ENCODE measurements at places on chromosomes 7 and 10.

GRCh38 chr10:97852840-97853405 is 3.3 kb downstream of the GOLGA7B start:
- DNase-seq = no peak

DNA sequence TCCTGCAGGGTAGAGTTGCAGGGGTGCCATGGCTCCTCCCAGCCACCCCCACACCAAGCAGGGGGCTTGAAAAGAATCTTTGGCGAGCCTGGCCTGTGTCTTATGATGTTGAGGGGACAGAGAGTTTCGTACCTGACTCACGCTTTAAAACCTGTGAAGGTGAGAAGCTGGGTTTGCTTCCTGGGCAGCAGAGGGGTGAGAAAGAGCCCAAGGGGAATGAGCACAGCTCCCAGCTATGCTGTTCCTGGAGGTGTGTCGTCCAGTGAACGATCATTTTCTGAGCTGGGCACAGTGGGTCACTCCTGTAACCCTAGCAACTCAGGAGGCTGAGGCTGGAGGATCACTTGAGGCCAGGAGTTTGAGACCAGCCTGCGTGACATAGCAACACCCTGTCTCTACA is 13.5 kb upstream of the ADRB1 start:
- no peak for DNase-seq

- DNase-seq = no peak
These were observed 236.9 kb downstream of the REEP3 start for GRCh38 chr10:63758080-63758479.

DNA sequence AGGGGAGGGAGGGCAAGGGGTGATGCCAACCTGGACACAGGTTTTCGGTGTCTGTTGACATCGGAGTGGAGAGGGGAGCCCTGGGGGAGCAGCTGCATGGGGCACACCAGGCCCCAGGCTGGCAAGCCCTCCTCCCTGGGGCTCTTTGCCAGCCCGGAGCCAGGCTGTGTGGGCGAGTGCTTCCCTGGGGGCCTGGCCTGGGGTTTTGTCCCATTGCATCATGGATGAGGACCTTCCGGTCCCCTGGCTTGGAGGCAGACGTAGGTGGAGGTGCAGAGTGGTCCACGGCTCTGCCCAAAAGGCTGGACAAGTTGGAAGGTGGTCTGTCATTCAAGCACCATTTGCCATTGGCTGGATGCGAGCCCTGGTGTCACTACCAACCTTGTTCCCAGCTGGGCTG is 34.8 kb downstream of the ZMIZ1 start:
- DNase-seq = no peak

GRCh38 chr7:51162724-51163329 is 153.8 kb downstream of the COBL start:
- peak; percentile 54 for DNase-seq

DNA sequence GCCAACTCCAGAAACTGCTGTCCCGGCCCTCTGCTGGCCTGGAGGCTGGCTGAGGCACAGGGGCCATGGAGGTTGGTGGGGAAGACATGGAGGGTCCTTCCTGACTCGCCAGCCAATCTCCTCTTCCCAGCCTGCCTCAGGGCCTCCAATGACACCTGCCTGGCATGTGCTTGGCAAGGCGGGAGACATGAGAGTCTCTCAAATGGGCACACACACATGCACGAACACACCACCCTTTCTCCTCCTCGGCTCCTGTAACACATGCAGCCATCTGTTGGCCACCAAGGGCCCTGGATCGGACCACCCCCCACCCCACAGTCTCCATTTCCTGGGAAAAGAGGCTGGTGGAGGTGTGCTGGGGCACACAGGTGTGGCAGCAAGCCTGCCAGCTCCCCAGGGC is 56.4 kb downstream of the YKT6 start:
- DNase-seq = no peak

GRCh38 chr10:31072451-31072850 is 40.8 kb upstream of the ZNF438 start:
- no peak for DNase-seq

GRCh38 chr7:132456418-132456817 is 119.9 kb downstream of the PLXNA4 start:
- no peak for DNase-seq

DNA sequence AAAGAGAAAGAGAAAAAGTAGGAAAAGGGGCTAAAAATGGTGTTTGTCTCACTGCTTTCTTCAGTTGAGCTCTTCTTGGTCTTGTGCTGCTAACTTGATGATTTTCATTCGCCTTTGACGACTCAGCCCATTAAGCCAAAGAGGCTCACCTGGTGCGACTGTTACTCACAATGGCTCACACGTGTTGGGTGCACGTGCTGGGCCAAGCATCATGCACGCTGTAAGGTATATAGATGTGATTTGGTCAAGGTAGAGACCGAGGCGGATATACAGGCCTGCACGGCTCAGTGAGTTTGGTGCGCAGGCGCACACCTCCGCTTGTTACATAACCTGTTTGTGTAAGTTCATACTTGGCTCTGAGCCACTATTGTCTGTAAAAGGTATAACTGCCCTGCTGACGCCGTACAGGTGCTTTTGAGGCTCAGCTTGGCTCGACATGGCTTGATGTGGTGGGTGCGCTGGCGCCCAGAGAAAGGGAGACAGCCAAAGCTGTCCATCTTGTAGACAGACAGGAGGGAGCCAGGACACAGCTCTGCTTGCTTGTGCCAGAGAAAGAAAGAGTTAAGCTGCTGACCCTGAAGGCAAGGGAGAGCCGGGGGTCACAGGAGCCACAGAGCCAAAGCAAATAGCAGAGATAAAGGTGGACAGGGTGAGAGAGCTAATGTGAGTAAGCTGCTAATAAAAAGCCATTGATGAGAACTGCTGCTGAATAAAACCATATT is 33.6 kb downstream of the ANKRD16 start:
- DNase-seq = no peak

GRCh38 chr10:88598055-88598454 is 11.5 kb downstream of the LIPJ start:
- no peak for DNase-seq

- DNase-seq = no peak
These were observed 630.0 kb upstream of the GRM3 start for GRCh38 chr7:86013662-86014061.

DNA sequence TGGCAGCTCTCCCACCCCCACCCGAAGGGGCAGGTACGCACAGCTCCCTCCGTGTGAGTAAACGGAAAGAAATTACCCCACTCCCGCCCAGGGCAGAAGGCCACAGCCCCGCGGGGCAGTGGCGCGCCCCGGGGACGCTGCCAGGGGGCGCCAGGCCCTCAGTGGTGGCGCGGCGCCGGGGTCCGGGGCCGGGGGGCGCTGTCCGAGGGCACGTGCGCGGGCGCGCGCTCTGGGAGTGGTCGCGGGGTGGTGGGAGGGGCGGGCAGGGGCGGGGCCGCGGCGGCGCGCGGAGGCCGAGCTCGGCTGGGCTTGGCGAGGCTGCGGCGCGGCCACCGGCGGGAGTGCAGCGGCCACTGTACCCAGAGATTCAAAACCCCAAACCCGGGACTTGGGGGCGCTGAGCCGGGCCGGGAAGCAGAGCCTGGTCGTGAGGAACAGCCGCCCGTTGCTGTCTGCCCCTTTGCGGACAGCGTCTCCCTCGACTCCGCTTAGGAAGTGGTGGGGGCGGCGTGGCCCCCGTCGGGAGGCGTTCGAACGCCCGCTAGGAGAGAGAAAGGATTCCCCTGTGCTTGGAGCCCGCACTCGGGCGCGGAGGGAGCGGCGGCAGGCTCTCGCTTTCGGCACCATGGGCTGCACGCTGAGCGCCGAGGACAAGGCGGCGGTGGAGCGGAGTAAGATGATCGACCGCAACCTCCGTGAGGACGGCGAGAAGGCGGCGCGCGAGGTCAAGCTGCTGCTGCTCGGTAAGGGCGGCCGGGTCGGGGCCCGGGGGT is at the start of gene GNAI1:
Gene GNAI1 (plus strand): TSS at position 296 of the 773 bp plus-strand sequence. CDS start 330 bp downstream, at position 626.
- DNase-seq = peak; percentile 8

- no peak for DNase-seq
These were observed 13.8 kb upstream of the PITRM1 start for GRCh38 chr10:3186368-3186767.

GRCh38 chr10:69007260-69007659 is 18.7 kb downstream of the KIFBP start:
- no peak for DNase-seq

- no peak for DNase-seq
These were observed 338.5 kb downstream of the MDFIC start for GRCh38 chr7:115260381-115260780.

DNA sequence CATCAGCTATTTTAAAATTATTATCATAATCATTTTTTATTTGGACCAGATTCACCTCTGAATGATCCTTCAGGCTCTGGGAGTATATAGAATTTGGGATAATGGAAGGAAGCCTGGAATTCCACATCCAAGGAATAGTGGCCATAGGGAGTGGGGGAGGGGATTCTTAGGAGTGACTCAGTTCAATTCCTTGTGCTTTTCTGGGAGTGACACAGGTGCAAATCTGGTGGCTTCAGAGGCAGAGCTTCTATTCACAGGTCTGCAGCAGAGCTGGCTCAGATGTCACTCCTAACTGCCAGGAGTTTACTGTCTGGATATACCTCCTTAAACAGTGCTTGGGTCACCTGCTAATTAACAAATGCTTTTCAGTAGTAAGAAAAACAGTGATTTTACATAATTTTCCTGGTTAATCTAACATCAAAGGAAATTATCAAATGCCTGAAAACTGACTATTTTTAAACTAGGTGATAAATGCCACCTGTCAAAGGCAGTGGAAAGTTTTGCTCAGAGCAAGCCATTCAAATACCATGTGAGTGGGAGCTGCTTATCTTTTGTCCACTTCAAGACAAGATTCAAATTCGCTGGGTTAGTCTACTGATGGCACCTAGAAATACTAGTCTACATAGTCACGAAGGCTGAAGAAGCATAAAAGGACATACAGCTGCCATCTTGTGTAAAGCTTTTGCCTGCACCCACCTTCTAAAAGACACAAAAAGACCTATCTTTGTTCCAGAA is 106.7 kb upstream of the LAMB4 start:
- DNase-seq = no peak

GRCh38 chr10:84191106-84191505 is 3.2 kb upstream of the CDHR1 start:
- DNase-seq = no peak

DNA sequence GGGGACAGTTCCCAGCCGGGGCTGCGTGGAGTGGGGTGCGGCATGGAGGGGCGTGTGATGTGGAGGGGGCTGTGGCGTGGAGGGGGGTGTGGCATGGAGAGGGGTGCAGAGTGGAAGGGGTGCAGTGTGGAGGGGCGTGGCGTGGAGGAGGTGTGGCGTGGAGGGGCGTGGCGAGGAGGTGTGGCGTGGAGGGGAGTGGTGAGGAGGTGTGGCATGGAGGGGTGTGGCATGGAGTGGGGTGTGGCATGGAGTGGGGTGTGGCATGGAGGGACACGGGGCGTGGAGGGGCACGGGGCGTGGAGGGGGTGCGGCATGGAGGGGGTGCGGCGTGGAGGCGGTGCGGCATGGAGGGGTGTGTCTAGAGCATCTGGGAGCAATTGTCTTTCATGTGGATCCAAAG is 33.6 kb downstream of the NKX6-2 start:
- no peak for DNase-seq

- DNase-seq = no peak
These were observed 193.1 kb downstream of the FGFR2 start for GRCh38 chr10:121405096-121405495.

DNA sequence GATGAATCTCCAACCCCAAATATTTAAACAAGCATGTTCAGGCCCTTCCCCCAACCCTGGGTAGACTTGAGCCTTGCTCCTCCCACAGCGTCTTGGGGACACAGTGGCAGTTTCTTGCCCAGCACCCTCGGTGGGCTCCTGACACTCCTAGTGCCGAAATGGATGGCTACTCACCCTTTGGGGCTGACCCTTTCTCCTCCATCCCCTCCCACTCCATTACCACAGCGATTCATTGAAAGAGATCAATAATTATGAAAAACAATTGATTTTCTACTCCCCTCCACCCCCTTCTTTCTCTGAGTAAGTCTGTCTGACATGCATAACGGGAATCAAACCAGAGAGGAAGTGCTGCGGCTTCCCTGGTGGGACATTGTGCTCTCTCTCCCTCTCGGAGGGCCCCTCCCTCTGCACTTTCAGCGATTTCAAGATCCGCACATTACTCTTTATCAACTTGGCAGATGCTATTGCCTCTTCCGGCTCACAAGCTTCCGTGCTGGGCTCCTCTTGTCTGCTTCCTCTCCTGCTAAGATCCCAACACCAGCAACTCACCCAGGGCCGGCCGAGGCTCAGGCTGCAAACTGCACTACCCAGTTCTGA is 79.0 kb upstream of the PLXNA4 start:
- DNase-seq = peak; percentile 6

DNA sequence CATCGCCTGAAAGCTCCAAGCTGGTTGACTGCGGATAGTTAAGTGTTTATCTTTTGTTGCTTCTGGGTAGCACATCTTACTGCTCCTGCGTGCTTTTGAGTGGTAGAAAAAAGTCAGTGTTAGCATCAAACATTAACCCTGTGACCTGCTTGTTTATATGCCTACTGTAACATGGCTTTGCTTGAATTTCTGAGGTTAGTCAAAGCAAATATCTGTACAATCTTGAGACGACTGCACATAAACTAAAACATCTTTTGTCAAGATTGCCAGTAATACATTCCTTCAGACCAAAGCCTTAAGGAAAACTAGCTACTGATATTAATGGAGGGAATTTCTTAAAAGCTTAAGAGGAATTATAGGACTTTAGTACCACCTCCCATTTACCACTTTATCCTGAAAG is 163.7 kb downstream of the BAMBI start:
- no peak for DNase-seq

- no peak for DNase-seq
These were observed 593.6 kb downstream of the GRM8 start for GRCh38 chr7:126659124-126659523.

DNA sequence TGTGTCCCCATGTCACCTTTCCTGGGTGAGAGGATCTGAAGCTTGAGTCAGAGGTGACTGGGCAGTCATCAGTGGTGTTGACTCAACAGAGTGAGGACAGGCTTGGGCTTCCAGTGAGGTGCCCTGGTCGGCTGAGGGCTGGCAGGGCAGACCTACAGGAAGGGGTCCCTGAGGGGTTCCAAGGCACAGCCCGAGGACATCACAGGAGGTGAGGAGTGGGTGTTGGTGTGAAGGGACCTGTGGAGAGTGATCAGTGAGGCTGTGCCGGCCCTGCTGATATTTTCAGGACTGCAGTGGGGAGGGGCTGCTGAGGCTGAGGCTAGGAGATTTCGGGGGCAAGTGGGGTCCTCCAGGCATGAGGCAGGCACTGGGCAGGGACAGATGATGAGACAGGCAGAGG is 545.5 kb downstream of the TCERG1L start:
- no peak for DNase-seq

- DNase-seq = no peak
These were observed 79.4 kb upstream of the PRR15 start for GRCh38 chr7:29484280-29484679.

- DNase-seq = no peak
These were observed 41.4 kb downstream of the GSDME start for GRCh38 chr7:24715661-24716479.

DNA sequence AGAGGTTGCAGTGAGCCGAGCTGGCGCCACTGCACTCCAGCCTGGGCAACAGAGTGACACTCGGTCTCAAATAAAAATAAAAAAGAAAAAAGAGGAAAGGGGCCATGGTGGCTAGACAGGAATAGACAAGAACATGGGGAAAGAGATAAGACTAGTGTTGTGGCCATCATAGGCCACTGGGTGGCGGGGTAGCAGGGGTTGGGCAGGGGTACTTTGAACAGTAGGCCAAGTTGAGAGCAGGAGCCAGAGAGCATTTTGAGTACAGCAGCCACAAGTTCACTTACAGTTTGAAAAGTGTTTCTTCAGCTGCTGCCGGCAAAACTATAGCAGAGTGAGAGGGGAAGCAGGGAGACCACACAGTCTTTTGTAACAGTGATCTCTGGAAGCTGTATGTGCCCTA is 656.0 kb downstream of the CNTNAP2 start:
- DNase-seq = no peak
